ENCODE measurements at places on chromosomes 1 and 21.
A peak's percentile ranks its signal among the peaks of the same experiment; 100 is the strongest.

DNA sequence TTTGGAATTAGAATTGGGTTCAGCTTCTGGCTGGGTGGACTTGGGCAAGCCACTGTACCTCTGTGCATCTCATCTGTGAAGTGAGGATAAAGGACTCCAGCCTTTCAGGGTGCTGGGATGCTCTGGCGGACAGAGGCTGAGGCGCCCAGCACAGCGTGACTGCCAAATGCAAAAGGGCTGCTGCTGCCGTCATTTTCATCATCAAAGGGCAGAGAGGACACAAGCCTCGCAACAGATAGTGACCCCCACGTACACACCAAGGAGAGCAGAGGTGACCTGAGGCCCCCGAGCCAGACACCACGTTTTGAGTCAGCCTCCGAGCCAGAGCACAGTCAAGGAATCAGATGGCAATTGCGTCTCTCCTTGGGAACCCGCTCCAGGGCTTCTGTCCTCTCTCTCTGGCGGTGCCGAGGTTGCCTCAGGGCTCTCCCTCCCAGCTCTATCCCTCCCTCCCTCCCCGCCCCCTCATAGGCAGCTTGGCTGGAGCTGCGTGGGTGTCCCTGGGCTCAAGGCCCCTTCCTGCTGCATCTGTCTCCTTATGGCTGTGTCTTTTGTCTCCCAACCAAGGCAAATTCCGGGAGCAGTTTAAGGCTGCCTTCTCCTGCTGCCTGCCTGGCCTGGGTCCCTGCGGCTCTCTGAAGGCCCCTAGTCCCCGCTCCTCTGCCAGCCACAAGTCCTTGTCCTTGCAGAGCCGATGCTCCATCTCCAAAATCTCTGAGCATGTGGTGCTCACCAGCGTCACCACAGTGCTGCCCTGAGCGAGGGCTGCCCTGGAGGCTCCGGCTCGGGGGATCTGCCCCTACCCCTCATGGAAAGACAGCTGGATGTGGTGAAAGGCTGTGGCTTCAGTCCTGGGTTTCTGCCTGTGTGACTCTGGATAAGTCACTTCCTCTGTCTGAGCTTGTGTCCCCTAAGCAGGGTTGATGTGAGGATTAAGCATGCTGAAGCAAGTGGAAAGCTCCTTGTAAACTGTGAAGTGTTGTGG lies 9.0 kb downstream of the HCRTR1 start:
- no peak for DNase-seq

DNA sequence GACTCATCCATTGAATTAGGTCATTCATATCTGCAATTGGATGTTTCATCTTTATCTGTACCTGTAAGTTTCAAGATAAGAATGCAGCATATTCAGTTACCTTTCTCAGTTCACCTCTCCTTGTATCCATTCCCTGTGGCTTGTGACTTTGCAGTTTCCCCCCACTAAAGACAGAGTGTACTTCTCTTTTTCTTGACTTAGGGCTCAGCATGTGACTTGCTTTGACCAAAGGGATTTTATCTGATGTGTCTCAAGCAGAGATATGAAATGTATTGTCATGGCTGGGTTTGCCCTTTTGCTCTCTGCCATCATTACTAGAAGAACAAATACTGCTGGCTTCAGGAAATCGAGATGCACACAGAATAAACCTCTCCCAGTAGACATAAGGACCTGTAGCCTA lies 754.8 kb downstream of the ADGRL2 start:
- no peak for DNase-seq

DNA sequence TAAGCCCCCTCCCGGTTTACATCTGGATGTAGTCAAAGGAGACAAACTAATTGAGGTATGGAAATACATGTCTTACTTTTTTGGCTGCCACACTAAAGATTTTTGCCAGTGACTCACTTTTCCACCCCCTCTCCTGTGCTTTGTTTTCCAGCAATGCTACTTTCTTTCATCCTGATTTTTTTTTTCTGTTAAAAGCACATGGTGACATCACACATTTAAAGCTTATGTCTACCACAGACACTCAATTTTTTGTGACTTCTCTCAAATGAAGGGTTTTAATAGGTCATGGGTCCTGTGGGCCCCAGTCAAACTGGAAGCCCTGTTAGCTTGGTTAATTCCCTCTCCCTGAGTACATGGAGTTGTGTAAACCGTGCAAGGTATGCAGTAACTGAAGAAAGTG lies 2.2 kb downstream of the PPP1R8 start:
- no peak for DNase-seq

- DNase-seq, result no peak
Measured at GRCh38 chr1:93569489-93569888, 112.1 kb downstream of the BCAR3 start.

DNA sequence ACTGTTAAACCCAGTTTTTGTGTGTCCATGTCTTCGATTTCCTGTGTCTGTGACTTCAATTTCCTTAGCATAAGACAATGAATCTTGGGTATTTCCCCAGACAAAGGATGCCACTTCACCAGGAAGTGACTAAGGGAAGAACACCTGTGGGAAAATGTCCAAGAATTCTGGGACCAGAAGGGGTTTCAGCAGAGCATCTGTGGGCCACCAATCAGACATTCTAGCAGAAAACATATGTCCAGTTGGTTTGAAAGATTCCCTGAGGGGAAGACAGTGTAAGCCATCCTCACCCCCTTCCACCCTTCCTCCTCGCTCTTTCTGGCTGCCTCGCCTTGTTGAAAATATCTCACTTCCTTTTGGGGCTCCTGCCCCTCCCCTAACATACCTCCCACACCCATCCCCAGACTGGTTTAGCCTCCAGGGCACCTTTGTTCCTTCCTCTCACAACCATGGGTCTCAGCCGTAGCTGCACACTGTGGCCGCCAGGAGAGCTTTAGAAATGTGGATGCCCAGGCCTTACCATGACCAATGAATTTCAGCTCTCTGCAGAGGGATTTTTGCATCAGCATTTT lies 25.5 kb upstream of the IFNAR1 start:
- DNase-seq, result no peak

GRCh38 chr1:168343566-168343965 lies 62.9 kb downstream of the TBX19 start:
- no peak for DNase-seq

DNA sequence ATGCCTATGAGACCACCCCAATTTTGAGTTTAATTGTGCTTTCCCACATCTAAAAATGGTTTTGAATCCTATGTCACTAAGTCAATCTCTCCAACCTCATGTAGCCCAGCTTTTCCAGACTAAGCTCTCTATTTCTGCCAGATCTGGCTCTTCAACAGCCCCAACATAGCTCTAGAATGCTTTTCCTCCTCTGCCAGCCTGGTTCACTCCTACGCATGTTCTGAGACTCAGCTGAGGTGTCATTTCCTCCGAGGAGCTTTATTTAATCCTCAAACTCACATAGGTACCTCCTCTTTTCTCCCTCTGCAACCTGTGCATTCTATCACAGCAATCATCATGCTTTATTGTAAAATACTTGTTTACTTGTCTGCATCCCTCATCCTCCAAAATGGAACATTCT lies 517.8 kb upstream of the BEND5 start:
- no peak for DNase-seq

- no peak for DNase-seq
Measured at GRCh38 chr1:109904105-109904817, 6.4 kb upstream of the CSF1 start.

DNA sequence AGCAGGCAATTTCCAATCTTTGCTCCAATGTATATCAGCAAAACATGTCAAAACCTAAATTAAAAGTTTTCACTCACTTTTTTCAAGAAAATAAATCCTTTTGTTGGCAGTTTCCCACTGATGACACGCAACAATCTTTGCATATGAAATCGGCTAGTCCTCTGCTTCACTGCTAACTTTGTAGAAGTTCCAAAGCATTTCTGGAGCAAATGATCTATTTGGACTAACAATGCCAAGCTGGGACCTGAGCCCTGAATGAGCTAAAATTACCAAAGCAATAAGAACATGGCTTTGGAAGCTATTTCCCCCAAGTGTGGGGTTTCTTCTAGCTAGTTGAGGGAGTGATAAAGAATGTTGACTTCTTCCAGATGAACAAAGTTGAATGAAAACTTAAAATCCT lies 5.1 kb downstream of the BEND5 start:
- no peak for DNase-seq

DNA sequence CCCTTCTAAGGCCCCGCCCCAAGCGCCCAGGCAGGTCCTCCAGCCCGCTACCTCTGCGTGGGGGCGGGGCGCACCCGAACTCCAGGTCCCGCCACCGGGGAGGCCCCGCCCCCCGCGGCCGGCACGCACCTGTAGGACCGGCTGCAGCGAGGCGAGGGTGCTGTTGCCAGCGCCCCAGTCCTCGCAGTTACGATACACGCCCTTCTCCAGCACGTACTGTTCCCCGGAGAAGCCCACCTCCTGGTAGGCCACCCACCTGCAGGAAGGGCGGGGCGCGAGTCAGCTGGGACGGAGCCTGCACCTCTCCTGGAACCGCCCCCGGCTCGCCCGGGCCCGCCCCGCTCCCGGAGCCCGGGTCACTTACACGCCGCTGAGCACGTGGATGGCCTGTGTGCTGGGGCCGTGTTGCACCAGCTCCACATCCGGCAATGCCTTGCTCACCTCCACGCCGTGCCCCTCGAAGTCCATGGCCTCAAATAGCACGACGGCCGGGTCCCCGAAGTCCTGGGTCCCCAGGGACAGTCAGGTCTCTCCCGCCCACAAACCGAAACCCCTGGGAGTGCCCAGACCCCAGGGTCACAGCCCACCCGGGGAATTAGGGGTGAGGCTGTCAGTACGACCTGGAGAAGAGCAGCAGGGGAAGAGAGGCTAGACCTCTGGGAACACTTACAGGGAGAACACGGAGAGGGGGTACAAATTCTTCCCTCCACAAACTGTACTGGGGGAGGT lies 17.3 kb downstream of the CRYBG2 start:
- peak; percentile 97 for DNase-seq

GRCh38 chr1:226655251-226656163 lies 83.6 kb downstream of the ITPKB start:
- peak; percentile 52 for DNase-seq

- peak; percentile 28 for DNase-seq
Measured at GRCh38 chr1:7153464-7153863, 368.2 kb downstream of the CAMTA1 start.

DNA sequence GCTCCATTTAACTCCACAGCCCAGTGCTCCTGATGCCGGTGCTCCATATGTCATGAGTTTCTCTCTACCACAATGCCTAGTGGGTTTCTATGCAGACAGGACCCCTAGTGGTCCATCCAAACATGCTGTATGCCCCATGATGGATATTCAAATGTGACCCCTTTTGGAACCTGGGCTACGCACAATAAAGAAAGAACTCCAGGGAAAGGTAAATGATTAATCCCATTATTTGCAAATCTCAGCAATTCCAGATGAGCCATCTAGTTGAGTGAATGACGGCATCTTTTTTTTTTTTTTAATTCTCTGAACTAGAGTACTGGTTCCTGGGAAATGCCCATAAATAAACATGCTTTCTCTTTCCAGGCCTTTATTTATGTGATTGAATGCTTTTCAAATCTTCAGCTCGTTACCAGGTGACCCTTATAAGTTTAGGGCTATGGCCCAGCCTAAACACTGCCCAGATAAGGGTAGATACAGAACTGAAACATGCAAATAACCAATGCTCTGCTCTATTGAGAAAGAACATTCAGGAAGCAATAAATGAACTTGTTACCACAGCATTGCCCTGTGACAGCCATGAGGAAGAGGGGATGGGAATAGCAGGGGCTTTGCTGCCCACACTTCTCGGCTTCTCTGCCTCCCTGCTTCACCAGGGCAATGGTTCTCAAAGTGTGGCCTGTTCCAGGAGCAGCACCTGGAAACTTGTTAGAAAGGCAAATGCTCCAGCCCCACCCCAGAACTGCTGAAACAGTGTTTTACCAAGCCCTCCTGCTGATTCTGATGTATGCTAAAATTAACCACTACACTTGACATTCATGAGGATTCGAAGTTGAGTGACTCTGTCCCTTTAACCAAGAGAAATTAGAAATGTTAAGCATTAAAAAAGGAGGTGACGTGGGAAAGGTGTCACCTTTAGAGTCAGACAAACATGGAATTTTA lies 151.7 kb downstream of the SEC16B start:
- DNase-seq, result no peak

- DNase-seq, result no peak
Measured at GRCh38 chr1:192831706-192832355, 23.0 kb downstream of the RGS2 start.

DNA sequence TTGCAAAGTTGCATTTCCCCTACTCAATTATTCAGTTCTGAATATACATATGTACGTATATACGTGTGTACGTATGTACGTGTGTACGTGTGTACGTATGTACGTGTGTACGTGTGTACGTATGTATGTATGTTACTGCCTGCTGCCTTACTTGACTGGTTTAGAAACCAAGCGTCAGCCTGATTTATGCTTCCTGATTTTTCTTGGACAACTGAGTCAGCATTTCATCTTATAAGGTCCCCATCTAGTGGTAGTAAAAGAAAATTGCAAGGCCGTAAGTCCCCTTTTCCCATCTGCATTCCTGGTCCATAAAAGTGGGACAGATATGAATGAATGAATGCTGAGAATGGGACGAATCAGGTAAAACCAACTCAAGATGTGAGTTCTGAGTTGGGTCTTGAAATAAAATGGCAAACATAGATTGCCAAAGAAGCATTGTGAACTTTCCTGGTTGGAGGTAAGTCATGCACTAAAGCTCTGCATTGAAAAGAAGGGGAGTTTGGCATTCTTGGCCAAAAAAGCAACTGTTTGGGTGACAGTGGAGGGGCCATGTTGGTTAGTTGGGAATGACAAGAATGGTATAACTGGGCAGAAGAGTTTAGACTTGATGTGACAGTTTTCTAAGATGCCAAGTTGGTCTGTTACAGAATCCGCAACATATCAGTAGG lies 76.4 kb upstream of the DNAH14 start:
- DNase-seq, result no peak

GRCh38 chr1:14037101-14037847 lies 337.3 kb downstream of the PRDM2 start:
- DNase-seq, result no peak

- no peak for DNase-seq
Measured at GRCh38 chr1:173438675-173439074, 38.5 kb upstream of the PRDX6 start.

DNA sequence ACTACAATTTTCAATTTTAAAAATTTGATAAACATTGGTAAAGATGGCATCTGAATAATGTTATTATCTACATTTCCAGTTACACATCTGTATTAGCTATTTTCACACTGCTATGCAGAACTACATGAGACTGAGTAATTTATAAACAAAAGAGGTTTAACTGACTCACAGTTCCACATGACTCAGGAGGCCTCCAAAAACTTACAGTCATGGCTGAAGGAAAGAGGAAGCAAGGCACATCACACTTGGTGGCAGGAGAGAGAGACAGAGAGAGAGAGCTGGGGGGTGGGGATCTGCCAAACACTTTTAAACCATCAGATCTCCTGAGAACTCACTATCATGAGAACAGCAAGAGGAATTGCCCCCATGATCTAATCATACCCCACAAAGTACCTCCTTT lies 850.0 kb downstream of the LTN1 start:
- DNase-seq, result no peak
